ENCODE measurements at places on chromosomes 1 and 21. TPM values are rescaled to one million over a fixed set of nuclear protein-coding genes. Genes with fewer than 3 reads are reported as not detected.

- no peak for DNase-seq
These were observed 70.5 kb upstream of the PGD start for GRCh38 chr1:10328180-10328963.

DNA sequence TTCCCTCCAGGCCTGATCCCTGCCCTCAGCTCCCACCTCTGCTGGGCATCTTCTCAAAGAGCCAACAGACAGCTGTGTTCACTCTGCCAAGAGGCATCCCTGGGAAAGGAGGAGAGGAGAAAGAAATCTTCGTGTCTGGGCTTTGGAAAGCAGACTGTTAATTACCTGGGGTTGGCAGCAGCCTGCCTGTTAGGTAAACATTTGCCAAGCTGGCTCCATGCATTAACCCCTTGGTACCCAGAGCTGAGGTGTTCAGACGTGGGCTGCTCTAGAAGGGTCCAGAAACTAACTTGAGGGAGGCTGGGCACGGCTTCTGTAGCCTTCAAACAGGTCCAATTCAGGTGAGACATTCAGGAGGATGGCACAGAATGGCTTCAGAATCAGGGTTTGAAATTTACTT is 8.7 kb upstream of the EXTL1 start:
- DNase-seq: no peak

DNA sequence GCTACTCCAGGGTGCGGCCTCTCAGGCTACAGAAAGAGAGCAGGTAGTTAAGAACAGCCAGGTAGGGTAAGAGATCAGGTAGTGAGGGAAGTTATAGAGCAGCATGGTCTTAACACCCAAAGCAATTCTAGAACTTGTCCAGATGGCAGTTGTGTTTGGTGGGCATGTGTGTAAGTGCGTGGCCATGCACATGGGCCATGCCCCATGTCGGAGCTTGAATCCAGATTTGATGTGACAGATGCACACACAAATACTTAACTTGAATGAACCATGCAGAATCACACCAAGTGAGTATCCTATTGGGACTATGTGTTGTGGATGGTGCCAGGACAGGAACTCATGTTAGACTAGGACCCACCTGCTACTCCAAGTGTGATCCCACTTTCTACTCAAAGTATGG is 145.7 kb upstream of the HMGB4 start:
- DNase-seq: no peak

DNA sequence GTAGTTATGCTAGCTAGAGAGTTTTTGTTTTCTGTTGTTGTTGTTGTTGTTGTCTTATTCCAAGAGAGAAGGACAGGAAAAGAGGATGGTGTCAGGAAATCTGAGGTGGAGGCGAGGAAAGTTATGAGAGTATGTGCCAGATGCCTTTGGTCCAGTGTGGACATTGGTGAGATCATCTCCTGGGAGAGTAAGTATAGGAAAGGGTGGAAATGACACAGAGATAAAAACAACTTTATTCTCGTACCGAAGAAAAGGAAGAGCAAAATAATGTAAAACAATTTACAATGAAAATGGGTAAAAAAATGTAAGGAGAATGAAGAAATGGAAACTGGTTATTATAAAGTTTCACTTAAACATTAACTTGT is 97.4 kb upstream of the ADGRL2 start:
- no peak for DNase-seq

DNA sequence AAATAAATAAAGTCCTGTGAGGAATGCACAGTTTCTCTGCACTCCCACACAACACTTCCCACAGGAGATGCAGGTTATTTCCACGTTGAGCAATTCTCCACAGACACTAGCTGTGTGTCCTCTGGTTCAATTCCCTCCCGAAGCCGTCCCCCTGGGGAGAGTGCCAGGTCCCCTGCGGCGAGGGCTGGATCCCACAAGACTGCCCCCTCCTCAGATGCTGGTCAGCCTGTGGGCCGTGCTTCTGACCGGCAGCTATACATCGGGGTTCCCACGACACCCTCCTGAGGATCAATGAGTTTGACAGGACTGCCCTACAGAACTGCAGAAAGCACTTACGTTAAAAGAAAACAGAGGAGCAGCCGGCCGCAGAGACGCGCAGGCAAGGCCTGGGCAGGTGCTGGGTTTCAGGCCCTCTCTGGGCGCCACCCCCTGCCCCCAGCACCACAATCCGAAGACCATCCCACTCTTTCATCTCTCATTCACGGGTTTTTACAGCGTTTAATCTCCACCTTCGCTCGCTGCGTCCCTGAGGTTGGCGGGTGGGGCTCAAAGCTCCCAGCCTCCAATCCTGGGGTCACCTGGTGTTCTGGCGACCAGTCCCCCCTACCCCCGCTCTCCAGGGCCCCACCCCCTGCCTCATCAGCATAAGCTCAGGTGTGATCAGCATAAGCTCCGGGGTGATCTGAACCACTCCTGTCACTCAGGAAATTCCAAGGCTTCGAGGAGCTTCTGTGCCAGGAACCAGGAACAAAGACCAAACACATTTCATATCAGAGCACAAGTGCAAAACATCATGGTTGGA is 9.3 kb downstream of the SLC35E2B start:
- peak; percentile 37 for DNase-seq

DNA sequence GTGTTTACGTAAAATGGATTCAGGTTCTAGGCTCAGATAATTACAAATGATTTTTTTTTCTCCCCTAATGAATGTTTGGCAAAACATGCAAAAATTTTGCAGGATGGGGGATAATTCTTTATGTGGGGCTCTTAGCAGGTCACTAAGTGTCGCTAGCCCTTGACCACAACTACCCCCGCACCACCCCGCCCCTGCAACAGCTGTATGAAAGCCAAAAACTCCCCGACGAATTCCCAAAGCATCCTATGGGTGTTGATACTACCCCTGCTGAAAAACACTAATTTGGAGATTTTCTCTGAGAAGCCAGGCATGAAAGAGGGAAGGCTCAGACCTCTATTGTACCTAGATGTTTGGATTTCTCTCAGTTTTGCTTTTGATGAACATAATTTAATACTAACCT is 243.0 kb downstream of the TRABD2B start:
- DNase-seq: no peak

DNA sequence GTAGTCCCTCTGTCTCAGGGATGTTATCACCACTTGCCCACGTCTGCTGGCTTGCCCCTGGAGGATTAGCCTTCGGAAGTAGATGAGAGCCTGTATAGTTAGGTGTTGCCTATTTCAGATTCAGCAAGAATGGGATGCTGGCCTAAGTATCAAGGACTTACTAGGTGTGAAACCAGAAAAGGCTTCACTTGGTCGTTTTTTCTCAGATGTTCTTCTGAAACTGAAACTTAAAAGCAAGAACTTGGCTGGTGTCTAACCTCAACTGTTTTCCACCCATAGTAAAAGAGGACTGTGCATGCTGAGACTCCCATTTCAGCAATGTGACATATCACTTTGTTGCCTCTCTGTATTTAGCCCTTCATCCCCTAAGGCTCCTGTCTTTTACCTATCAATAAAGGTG is 67.0 kb upstream of the LRRC53 start:
- DNase-seq: no peak

- no peak for DNase-seq
These were observed 8.7 kb upstream of the TTF2 start for GRCh38 chr1:117051224-117052064.

- DNase-seq: peak; percentile 28
These were observed 223.1 kb downstream of the CAMTA1 start for GRCh38 chr1:7008331-7008730.

GRCh38 chr1:19769211-19769932 is 30.3 kb downstream of the TMCO4 start:
- peak; percentile 48 for DNase-seq

GRCh38 chr21:25614441-25614840 is 7.2 kb upstream of the MRPL39 start:
- DNase-seq: no peak

- DNase-seq: no peak
These were observed 480.4 kb downstream of the PLPP3 start for GRCh38 chr1:56098946-56099345.

DNA sequence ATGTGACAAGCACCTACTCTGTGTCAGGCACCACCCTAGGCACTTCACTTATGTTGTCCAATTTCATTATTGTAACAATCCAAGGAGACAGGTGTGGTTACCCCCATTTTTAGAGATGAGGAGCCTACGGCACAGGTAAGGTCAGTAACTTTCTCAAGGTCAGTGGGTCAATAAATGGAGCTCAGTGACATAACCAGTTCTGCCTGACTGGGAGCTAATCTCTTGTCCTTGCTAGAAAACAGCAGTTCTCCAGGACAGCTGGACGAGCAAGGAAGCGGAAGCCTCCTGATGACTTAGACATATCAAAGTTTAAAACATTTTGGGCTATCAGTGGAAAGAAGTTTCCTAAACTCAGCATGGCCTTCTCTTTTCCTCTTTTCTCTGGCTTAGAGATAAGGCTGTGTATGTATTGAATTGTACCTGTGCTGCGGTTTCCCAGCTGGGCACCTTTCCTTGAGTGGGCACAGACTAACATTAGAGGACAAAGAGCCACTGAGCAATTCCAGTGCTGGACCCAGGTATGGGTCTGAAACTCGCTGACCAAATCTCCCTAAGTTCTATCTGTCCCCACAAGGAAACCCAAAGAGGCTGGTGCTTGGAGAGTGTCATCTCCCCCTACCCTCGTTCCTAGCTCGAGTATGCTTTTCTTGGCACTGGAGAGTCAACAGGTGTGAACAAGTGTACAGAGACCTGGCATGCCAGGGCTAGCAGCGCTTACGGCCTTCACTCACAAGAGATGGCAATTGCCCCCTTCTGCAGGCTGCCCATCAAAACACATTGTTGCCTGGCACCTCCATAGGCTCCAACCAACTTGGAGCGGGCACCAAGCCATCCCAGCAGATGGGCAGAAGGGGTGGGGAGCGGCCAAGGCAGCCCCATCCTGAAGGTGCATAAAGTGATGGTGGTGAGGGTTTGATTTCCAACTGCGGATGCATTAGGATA is 456.1 kb upstream of the PROX1 start:
- DNase-seq: no peak

DNA sequence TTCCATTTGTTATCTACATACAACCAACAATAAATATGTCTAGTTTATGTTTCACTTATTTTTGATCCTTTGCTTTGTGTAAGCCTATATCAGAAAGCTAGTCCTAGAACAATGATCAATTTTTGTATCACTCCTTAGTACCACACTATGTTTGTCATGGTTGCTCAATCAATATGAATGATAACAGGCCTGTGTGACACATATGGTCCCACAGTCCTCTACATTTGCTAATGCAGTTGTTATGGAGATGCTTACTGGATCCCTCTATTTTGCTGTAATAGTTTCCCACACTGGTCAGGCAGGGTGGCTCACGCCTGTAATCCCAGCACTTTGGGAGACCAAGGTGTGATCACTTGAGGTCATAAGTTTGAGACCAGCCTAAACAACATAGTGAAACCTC is 59.1 kb downstream of the ERO1B start:
- DNase-seq: no peak

Gene SPRR1A
- not detected for total RNA-seq

Gene LIN28A
- total RNA-seq: not detected

Gene ETS2
- 92.3 TPM for total RNA-seq

Gene SMCP
- total RNA-seq: not detected

Gene MPC2
- 62.2 TPM for total RNA-seq

Gene PFKFB2
- 13.0 TPM for total RNA-seq
